Stimulated activated CD4-positive, alpha-beta T cell treated with anti-CD3 and anti-CD28 coated beads, Interleukin-1b, Interleukin-23, amount 100 ng/mL, for 1 hour (primary cell): ENCODE measurements at places on chromosomes 1 and 21.

GRCh38 chr1:177937931-177938330 lies 31.9 kb downstream of the SEC16B start:
- no peak for DNase-seq

- DNase-seq: no peak
Observed at GRCh38 chr1:199029855-199030254, 391.0 kb downstream of the PTPRC start.

DNA sequence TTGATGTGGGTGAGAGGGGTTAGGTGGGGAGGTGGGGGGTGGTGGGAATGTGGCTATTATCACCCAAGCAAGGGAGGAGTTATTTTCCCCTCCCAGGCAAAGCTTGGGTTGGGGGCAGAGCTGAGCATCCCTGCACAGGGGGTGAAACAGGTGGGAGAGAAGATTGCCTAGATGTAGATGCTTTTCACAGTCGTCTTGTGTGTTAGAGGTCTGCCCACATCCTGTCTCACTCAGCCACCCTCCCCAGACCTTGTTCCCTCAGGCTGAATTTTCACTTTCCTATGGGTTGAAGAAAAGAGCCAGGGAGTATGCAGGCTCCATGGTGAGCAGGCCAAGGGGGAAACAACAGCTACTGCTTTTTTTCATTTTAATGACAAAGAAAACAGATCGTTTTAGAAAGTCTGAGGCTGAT lies 223.5 kb downstream of the KIF26B start:
- DNase-seq: no peak

- DNase-seq: no peak
Observed at GRCh38 chr1:55127827-55128343, 87.3 kb downstream of the USP24 start.

DNA sequence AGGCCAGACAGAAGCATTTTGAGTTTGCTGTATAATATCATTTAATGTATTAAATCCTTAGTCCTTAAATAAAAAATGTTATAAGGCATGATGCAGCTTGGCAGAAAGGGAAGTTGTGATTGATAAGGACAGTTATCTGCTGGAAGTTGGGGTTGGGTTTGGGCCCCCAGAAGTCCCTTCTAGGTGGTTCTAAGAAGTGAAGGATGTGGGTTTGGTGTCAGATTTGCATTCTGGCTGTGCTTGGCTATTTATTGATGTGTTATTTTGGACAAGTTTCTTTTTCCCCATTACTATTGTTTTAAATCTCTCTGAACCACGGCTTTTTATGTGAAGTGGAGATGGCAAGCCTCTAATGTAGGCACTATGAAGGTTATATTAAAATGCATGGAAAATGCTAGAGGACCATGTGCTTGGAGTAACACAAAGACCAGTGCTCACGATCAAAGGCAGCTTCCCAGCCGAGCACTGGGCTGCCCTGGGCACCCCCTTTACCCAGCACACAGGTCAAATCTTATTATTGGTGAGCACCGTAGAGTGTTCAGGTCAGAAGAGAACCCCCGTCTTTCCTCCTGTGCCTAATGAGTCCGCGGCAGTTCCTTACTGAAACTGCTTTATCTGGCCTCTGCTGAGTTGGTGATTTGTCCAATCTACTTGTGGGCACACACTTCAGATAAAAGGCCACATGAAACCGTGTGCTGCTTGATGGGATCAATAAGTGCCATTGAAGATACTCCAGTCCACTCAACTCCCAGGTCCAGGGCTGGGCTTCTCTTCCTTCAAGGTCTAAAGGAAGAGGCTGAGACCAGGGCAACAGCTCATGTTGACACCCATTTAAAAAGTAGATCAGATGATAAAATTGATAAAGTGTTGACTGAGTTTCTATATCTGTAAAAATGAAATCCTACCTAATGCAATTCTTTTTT lies 212.0 kb downstream of the PRDM2 start:
- DNase-seq: no peak

DNA sequence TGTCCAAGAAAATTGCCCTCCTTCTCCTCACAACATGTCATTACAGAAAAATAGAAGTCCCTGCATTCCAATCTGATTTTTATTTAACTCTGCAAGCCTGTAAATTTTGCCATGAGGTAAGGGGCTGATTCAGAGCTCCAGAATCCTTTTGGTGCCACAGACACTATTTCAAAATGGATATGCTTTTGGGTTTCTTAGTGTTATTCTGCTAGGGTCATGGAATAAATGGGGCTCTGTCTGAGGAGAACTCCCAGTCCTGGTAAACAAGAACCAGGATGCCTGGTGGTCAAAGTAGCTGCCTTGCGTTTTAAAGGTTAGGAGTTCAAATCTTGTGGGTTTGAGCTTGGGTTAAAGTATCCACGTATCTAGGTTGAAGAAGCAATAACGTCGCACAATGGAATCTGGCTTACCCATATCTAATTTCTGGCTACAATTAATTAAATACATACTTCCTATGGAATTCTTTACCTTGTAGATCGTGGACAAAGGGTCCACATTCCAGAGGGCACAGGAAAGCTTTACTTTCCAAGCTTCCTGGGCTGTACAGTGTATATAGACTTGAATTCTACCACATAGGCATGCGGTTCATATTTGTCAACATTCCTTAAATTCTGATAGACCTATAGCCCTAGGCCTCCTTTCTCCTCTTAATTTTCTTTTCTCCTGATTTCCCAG lies 98.0 kb upstream of the CDC42BPA start:
- DNase-seq: no peak

- no peak for DNase-seq
Observed at GRCh38 chr1:40553017-40553416, 21.6 kb downstream of the ZNF684 start.

- DNase-seq: no peak
Observed at GRCh38 chr1:16208270-16208987, 4.0 kb downstream of the ARHGEF19 start.

DNA sequence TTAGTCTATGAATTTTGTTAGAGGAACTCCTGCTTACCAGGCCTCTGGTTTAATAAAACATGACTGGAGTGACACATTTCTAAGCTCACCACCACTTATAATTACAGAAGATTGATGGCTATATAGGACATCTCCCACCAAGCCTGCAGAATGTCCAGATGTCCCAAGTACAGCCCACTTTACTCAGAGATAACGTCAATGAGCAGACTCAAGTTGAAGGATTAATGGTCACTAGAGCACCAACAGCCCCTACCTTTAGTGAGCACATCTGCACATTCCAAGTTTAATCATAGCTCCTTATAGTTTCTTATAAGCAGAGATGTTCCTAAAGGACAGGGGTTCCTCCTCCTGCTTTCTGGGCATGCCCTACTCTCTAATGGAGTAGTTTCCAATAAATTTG lies 37.4 kb upstream of the IL20 start:
- DNase-seq: no peak

DNA sequence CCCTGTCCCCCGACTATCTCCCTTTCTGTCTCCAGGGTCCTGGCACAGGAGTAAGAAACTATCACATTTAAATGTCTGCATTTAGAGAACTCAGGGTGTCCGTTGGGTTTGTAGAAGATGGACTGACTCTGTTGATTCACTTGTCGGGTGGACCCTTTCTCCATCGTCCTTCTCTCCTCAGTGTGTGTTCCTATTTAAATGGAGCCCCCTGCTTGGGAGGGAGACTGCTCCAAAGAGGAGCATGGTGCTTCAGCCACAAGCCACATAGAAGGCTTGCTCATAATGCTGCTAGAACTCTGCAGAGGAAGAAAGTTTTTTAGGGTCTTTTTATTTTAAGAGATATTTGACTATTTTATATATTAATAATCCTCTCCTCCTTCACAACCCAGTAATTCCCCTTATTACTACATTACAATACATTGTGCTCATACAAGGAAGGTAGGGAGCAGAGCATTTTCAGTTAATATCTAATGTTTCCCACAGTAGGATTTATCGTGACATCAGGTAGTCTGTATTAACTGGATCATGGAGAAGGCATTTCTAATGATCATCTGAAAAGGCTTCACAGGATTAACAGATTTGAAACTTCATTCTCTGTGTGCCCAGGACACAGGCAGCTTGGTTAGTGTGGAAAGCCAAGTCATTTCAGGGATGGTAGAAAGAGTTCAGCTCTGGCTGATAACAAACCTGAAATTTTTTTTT lies 13.8 kb downstream of the FGGY start:
- DNase-seq: no peak
